ENCODE measurements at places on chromosomes 4 and X. TPM values are rescaled to one million over a fixed set of nuclear protein-coding genes. Genes with fewer than 3 reads are reported as not detected.
A peak's percentile ranks its signal among the peaks of the same experiment; 100 is the strongest.

GRCh38 chrX:48083212-48083611 is 11.8 kb upstream of the ZNF630 start:
- no peaks in the 10 kb centered on the region for H3K4me1 ChIP-seq
- H3K27me3 ChIP-seq, result no peaks in the 10 kb centered on the region
- no peak overlapping the region for H3K27ac ChIP-seq
- H3K36me3 ChIP-seq, result no peaks in the 10 kb centered on the region
- DNase-seq, result no peak
- H3K4me3 ChIP-seq, result no peak overlapping the region

NAA10 gene
- total RNA-seq, result 119 TPM

- no peaks in the 10 kb centered on the region for H3K4me1 ChIP-seq
- H3K27me3 ChIP-seq, result no peaks in the 10 kb centered on the region
- no peak overlapping the region for H3K4me3 ChIP-seq
- H3K36me3 ChIP-seq, result no peaks in the 10 kb centered on the region
- no peak overlapping the region for H3K27ac ChIP-seq
- no peak for DNase-seq
Measured at GRCh38 chr4:10225096-10225495, 108.5 kb upstream of the WDR1 start.

RXFP1 gene
- total RNA-seq, result 11.3 TPM

GRCh38 chrX:39601231-39602177 is 496.3 kb downstream of the BCOR start:
- no peaks in the 10 kb centered on the region for H3K36me3 ChIP-seq
- no peak overlapping the region for H3K27ac ChIP-seq
- H3K4me3 ChIP-seq, result no peak overlapping the region
- no peaks in the 10 kb centered on the region for H3K27me3 ChIP-seq

- no peak for DNase-seq
- H3K36me3 ChIP-seq, result no peaks in the 10 kb centered on the region
- no peak overlapping the region for H3K27ac ChIP-seq
- no peaks in the 10 kb centered on the region for H3K4me1 ChIP-seq
- no peak overlapping the region for H3K4me3 ChIP-seq
- no peaks in the 10 kb centered on the region for H3K27me3 ChIP-seq
Measured at GRCh38 chr4:7059662-7060061, 8.2 kb downstream of the GRPEL1 start.

DNA sequence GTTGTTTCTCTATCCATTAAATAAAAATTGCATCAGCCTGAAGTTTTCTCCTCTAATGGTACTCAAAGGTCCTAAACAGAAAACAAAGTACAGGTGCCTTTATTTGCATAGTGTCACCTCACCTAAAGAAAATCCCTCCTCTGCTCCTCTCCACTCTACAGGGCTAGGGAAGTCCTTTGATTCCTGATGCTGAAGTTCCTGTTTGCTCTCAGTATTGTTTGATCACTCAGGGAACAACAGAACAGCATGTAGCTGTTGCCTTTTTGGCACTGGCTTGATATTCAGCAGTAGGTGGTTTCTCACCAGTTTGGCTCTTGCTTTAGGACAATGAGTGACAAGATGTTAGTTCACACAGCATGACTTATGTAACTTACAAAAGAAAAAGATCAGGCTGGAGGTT is 156.2 kb upstream of the SLC7A11 start:
- no peak overlapping the region for H3K4me3 ChIP-seq
- DNase-seq, result no peak
- no peaks in the 10 kb centered on the region for H3K27me3 ChIP-seq
- H3K36me3 ChIP-seq, result no peaks in the 10 kb centered on the region
- H3K27ac ChIP-seq, result no peak overlapping the region

DNA sequence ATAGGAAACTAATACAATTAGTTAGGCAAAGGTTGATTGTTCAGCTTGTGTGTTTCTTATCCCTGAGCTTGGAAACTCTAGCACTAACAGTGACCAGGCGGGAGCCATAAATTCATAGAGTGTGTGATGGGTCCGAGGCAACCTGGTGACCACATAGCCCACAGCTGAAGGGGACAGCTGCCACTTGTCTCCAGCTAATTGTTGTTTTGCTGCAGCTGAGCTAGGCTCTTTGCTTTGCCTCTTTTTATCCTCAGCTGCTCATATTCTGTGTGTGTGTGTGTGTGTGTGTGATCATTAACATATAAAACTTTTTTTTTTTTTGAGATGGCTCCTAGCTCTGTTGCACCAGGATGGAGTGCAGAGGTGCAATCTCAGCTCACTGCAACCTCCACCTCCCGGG is 53.2 kb downstream of the DOCK11 start:
- no peaks in the 10 kb centered on the region for H3K4me1 ChIP-seq
- no peak overlapping the region for H3K4me3 ChIP-seq
- H3K27me3 ChIP-seq, result no peaks in the 10 kb centered on the region
- no peaks in the 10 kb centered on the region for H3K36me3 ChIP-seq
- DNase-seq, result no peak

MAP3K15 gene
- 0.90 TPM for total RNA-seq

- H3K4me1 ChIP-seq, result no peaks in the 10 kb centered on the region
- H3K27me3 ChIP-seq, result no peaks in the 10 kb centered on the region
- no peaks in the 10 kb centered on the region for H3K36me3 ChIP-seq
- no peak overlapping the region for H3K27ac ChIP-seq
- DNase-seq, result no peak
- no peak overlapping the region for H3K4me3 ChIP-seq
Measured at GRCh38 chr4:22030307-22030706, 81.7 kb upstream of the KCNIP4 start.

KLHL34 gene
- not detected for total RNA-seq

SLC2A9 gene
- 7.7 TPM for total RNA-seq

DNA sequence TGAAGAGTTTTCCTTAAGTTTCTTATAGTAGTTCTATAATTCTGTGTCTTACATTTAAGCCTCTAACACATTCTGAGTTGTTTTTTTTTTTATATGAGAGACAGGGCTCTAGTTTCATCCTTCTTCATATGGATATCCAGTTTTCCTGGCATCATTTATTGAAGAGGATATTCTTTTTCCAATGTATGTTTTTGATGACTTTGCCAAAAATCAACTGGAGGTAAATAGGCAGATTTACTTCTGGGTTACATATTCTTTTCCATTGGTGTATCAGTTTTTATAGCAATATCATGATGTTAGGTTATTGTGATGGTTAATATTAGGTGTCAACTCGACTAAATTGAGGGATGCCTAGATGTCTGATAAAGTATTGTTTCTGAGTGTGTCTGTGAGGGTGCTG is 650.7 kb upstream of the GRID2 start:
- no peaks in the 10 kb centered on the region for H3K4me1 ChIP-seq
- H3K27me3 ChIP-seq, result no peaks in the 10 kb centered on the region
- no peak for DNase-seq
- no peak overlapping the region for H3K4me3 ChIP-seq
- H3K27ac ChIP-seq, result no peak overlapping the region
- no peaks in the 10 kb centered on the region for H3K36me3 ChIP-seq

- H3K36me3 ChIP-seq, result no peaks in the 10 kb centered on the region
- no peak overlapping the region for H3K27ac ChIP-seq
- H3K4me3 ChIP-seq, result no peak overlapping the region
- DNase-seq, result no peak
Measured at GRCh38 chrX:150201841-150202240, 161.3 kb upstream of the MAMLD1 start.

- H3K4me3 ChIP-seq, result no peak overlapping the region
- H3K4me1 ChIP-seq, result no peaks in the 10 kb centered on the region
- DNase-seq, result no peak
- no peaks in the 10 kb centered on the region for H3K36me3 ChIP-seq
Measured at GRCh38 chr4:6383929-6384328, 88.5 kb downstream of the PPP2R2C start.

- no peak for DNase-seq
- no peaks in the 10 kb centered on the region for H3K4me1 ChIP-seq
- peaks cover 26% of the 10 kb centered on the region for H3K27me3 ChIP-seq
- no peak overlapping the region for H3K27ac ChIP-seq
- no peaks in the 10 kb centered on the region for H3K36me3 ChIP-seq
- H3K4me3 ChIP-seq, result no peak overlapping the region
Measured at GRCh38 chr4:37246891-37247290, 2.3 kb downstream of the NWD2 start.

GRCh38 chr4:93764639-93765246 is 63.8 kb upstream of the ATOH1 start:
- no peaks in the 10 kb centered on the region for H3K4me1 ChIP-seq
- DNase-seq, result no peak
- no peak overlapping the region for H3K27ac ChIP-seq
- H3K36me3 ChIP-seq, result no peaks in the 10 kb centered on the region
- H3K27me3 ChIP-seq, result no peaks in the 10 kb centered on the region

DNA sequence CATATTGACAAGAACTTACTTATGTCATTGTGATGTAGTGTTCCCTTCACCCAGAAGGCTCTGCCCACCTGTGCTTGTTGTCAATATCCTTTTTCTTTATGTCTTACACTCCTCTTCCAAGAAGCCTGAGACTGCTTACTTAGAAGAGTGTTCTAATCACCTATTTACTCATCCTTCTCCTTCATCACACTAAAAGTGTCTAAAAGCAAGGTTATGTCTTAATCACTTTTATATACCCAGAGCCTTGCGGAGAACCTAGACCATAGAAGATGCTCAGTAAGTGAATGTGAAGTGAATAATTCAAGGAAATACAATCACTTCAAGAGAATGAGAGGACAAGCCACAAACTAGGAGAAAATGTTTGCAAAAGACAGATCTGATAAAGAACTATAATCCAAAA is 177.6 kb upstream of the S100G start:
- H3K27ac ChIP-seq, result no peak overlapping the region
- H3K36me3 ChIP-seq, result no peaks in the 10 kb centered on the region
- DNase-seq, result no peak
- H3K4me1 ChIP-seq, result no peaks in the 10 kb centered on the region
- H3K4me3 ChIP-seq, result no peak overlapping the region
- H3K27me3 ChIP-seq, result no peaks in the 10 kb centered on the region

DNA sequence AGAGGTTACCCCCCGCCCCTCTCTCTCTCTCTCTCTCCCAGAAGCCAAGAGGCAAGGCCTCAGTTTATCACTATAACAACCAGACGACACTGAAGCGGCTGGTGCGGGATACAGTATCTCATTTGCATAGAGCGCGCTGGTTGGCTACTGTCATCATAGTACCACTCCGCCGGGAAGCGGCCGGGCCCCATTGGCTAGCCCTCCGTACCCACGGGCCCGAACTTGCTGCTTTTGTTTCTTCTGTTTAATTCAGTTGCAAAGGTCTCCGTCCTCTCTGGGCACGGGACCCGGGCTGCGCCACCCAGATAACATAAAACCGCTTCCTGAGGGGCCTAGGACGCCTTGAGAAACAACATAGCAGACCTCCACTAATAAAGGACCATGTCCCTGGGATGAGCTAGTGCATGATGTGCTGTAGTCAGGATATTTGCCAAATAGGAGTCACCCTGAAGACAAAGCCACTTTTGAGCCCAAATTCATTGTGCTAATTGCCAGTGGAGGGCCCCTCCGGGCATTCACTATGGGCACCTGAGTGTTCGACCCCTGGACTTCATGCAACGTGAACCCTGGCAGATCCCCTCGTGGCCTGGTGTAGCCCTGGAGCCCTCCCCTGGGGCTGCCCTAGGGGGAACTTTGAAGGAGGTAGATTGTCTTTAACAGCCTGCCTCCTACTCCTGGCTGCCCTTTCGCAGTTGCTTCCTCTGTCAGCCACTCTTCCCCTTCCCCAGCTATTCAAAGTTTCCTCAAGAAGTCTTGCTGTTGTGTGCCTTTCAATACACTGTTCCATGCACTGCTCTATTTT is at the start of gene PCYT1B:
Gene PCYT1B, minus strand, starts transcription at position 91 of the 802 bp plus-strand sequence. CDS start 242 bp downstream, outside the sequence.
- H3K27me3 ChIP-seq, result no peaks in the 10 kb centered on the region
- H3K36me3 ChIP-seq, result no peaks in the 10 kb centered on the region
- no peak within 1 kb of the TSS for H3K27ac ChIP-seq
- no peaks in the 10 kb centered on the region for H3K4me1 ChIP-seq

RTL9 gene
- not detected for total RNA-seq

DNA sequence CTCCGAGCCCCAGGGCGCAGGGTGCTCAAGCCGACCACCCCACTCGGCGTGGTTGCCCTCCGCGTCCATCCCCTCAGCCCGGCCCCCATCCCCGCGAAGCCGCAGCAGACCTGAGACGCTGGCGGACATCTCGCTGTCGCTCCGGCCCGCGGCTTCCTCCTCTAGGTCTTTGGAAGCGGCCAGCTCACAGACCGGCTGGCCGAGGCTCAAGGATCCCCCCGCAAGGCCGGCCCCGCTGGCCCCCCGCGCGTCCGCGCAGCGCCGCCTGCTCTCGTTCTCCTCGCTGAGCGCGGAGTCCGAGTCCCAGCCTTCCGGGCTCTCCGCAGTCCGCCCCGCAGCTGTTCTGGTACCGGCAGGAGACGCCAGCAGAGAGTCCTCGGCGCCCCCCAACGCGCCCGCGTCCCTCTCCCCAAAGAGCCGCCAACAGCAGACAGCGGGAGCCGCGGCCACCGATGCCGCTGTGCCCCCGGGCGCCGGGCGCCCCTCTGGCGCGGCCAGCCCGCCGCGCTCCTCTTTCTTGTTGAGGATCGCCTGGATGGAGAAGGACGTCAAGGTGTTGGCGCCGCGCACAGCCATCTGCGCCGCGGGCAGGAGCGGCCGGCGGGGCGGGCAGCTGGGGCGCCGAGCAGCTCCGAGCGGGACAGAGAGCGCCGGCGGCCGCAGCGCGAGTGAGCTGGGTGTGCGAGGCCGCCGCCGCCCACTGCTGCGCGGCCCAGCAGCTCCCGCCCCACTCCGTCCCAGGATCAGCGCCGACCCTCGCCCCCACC is at the start of gene NKX3-2:
Gene NKX3-2, minus strand, starts transcription at position 670 of the 767 bp plus-strand sequence. Its CDS starts 94 bp downstream, at position 576.
- H3K27ac ChIP-seq, result peak within 1 kb of the TSS; percentile 25
- peaks cover 11% of the 10 kb centered on the region for H3K4me1 ChIP-seq
- H3K4me3 ChIP-seq, result peak within 1 kb of the TSS; percentile 47
- no peaks in the 10 kb centered on the region for H3K36me3 ChIP-seq

ASIC5 gene
- total RNA-seq, result not detected

- H3K27ac ChIP-seq, result no peak overlapping the region
- no peak overlapping the region for H3K4me3 ChIP-seq
- no peak for DNase-seq
- H3K27me3 ChIP-seq, result no peaks in the 10 kb centered on the region
- H3K36me3 ChIP-seq, result no peaks in the 10 kb centered on the region
- no peaks in the 10 kb centered on the region for H3K4me1 ChIP-seq
Measured at GRCh38 chrX:57285001-57285400, 1.5 kb upstream of the FAAH2 start.

GRCh38 chrX:6968231-6968630 is 179.3 kb upstream of the STS start:
- DNase-seq, result no peak
- no peak overlapping the region for H3K4me3 ChIP-seq
- H3K27me3 ChIP-seq, result no peaks in the 10 kb centered on the region

DNA sequence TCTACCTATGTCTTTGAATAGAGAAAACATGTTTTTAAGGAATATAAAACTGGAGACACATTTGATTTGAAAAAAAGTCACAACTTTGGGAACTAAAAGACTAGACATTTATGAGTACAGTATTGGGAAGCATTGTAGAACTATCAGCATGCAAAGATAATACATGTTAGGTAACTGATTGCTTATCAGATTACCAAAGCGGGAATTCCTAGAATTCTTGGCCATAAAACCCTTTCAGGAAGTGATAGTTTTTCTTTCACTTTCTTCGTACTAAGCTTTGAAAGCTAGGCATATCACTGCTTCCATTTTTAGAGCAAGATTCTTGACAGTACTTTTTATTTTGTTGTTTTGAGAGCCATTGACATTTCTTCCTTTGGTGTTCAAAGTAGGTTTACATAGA is 646.6 kb upstream of the PITX2 start:
- H3K36me3 ChIP-seq, result no peaks in the 10 kb centered on the region
- DNase-seq, result no peak
- H3K27me3 ChIP-seq, result no peaks in the 10 kb centered on the region
- H3K27ac ChIP-seq, result no peak overlapping the region

TNIP3 gene
- not detected for total RNA-seq

GRCh38 chrX:34879346-34879745 is 63.2 kb upstream of the FAM47B start:
- H3K27me3 ChIP-seq, result no peaks in the 10 kb centered on the region
- no peaks in the 10 kb centered on the region for H3K4me1 ChIP-seq
- no peaks in the 10 kb centered on the region for H3K36me3 ChIP-seq
- no peak overlapping the region for H3K27ac ChIP-seq
- no peak overlapping the region for H3K4me3 ChIP-seq
